ENCODE measurements at places on chromosomes 16 and 17. TPM values are rescaled to one million over a fixed set of nuclear protein-coding genes. Genes with fewer than 3 reads are reported as not detected.

PRSS8 gene
- total RNA-seq = 0.31 TPM

GRCh38 chr17:72556944-72557826 lies 436.4 kb downstream of the SOX9 start:
- DNase-seq = no peak

- no peak for DNase-seq
These were observed 57.4 kb upstream of the NKD1 start for GRCh38 chr16:50490828-50491227.

DNA sequence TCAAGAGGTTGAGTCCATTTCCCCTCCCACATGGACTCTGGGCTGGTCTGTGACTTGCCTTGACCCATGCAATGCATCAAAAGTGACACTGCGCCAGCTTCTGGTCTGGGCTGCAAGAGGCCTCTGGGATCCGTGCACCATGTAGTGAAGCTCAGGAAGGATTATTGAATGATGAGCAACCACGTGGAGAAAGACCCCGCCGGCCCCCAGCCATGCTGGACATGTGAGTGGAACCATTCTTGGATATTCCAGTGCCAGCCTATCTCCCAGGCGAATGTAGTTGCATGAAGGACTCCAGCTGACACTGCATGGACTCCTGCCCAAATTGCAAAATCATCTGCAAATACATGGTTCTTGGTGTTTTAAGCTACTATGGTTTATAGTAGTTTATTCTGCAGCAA lies 7.6 kb upstream of the ALOX15B start:
- DNase-seq = no peak

All from omental fat pad (tissue), 4 donors.